Mucosa of descending colon (tissue), 3 donors: ENCODE measurements at places on chromosomes 3 and 15.

GRCh38 chr15:49530092-49530491 lies 90.5 kb downstream of the FAM227B start:
- no peak for DNase-seq

DNA sequence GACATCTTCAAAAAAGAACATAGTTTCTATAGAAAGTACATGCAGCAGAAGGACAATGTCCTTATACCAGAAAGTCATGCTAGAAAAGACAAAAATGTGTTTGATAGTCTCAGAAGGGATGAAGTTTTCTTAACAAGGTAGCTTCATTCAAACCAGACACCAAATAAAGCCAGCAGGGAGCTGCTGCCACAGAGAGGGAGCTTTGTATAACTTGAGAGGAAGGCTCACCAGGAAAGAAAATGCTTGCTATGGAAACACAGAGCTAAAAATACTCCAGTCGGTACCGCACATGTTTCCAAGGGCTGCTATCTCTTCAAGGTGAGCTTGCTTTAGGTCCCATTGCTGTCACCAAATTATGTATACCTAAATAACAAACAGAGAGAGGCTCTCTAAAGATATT lies 1074.8 kb upstream of the ALCAM start:
- DNase-seq: no peak

DNA sequence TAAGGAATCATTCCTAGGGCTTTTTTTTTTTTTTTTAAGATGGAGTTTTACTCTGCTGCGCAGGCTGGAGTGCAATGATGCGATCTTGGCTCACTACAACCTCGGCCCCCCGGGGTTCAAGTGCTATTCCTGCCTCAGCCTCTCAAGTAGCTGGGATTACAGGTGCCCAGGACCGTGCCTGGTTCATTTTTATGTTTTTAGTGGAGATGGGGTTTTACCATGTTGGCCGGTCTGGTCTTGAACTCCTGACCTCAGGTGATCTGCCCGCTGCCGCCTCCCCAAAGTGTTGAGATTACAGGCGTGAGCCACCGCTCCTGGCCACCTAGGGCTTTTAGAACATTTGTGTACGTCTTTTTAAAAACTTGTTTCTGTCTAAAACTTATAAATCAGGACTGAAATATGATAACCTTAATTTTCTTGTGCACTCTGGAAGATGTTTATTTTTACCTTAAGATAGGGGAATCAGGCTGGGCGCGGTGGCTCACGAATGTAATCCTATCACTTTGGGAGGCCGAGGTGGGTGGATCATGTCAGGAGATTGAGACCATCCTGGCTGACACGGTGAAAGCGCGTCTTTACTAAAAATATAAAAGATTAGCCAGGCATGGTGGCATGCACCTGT lies 21.8 kb downstream of the PIAS1 start:
- no peak for DNase-seq

DNA sequence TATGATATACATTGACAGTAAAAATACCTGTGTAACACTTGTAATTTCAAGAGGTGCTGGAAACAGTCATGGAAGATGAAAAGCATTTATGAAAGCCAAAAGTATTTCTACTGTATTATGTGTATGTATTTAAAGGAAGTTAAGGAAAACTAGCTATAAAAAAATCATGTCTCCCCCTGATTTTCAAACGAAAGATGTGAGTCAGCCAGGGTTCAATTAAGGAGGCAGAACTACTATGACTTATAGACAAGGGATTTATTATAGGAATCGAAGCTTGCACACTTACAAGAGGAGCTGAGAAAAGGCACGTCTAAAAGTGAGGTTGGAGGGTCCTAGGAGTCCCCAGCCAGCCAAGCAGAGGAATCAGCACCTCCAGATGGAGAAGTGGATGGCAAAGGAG lies 119.4 kb downstream of the SUCLG2 start:
- DNase-seq: no peak

GRCh38 chr3:132535575-132536441 lies 61.3 kb upstream of the ACKR4 start:
- no peak for DNase-seq

- no peak for DNase-seq
Measured at GRCh38 chr3:184907681-184908649, 96.0 kb downstream of the VPS8 start.

GRCh38 chr3:6825524-6825923 lies 35.4 kb upstream of the GRM7 start:
- DNase-seq: no peak

DNA sequence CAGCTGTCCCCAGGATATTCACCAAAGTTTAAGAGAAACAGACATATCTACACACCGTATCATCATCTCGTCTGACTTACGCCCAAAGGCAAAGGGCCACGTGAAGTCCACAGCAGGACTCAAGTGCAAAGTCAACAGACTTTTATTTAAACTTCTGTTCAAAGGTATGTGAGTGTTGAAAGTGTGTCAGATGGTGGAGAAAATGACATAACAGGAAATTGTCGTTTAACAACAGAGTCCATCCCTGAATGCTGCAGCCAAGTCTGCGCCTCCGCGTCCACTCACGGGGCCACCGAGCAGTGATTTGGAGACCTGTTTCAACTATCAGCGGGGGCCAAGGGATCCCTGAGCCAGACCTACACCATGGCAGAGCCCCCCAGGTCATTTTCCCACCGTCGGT lies 165.6 kb downstream of the XXYLT1 start:
- DNase-seq: peak; percentile 48

GRCh38 chr3:170448584-170448983 lies 29.9 kb downstream of the CLDN11 start:
- DNase-seq: no peak

DNA sequence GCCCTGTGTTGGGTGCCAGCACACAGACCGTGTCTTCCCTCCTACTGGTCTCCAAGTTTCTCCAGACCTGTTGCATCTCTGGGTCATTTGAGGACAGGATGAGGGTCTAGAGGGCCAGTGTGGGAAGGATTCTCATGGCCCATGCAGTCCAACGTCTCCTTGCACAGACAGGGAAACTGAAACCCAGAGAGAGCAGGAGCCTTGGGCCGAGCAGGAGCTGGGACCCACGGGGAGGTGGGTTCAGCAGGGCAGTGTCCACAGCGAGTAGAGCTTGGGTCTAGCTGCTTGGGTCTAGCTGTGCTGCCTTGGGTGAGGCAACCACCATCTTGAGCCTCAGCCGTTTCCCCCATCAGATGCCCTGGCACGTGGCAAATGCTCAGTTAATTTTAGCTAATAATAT lies 32.3 kb downstream of the HDAC11 start:
- no peak for DNase-seq

DNA sequence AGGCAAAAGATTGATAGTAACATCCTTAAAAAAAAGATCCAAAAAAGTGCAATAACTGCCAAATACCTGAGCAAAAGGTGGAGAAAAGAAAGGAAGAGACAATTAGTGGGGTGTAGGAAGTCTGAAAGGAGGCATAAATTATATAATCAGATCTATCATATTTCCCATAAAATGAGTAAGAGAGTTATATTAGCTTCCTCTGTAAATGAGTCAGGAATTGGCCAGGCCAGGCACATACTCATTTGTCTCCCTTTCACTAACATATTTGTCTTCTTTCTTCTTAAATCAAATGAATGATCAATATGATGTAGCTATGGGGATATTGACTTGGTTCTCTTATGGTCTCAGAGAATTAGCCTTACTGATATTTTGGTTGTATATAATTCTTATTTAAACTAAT lies 292.3 kb upstream of the CADM2 start:
- no peak for DNase-seq

- DNase-seq: no peak
Measured at GRCh38 chr3:112297714-112298113, 3.7 kb upstream of the SLC9C1 start.

- DNase-seq: no peak
Measured at GRCh38 chr3:129747136-129747535, 140.7 kb upstream of the PLXND1 start.

DNA sequence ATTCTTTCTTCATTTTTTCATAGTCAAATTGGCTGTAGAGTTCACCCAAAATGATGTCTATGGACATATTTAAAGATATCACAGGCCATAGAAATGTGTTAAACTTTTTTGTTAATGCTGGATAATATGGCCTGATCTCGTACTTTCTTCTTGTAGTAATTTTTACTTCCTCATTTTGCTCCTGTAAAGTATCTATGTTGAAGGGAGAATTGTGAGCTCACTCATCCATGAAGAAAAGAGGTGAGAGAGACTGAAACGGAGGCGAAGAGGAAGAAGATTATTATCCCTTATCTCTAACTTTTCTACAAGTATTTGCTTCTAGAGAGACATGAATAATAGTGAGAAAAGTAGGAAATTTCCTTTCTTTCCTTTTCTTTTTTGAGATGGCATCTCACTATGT lies 613.8 kb upstream of the TBL1XR1 start:
- no peak for DNase-seq

- DNase-seq: no peak
Measured at GRCh38 chr3:50447290-50447840, 56.1 kb downstream of the CACNA2D2 start.

DNA sequence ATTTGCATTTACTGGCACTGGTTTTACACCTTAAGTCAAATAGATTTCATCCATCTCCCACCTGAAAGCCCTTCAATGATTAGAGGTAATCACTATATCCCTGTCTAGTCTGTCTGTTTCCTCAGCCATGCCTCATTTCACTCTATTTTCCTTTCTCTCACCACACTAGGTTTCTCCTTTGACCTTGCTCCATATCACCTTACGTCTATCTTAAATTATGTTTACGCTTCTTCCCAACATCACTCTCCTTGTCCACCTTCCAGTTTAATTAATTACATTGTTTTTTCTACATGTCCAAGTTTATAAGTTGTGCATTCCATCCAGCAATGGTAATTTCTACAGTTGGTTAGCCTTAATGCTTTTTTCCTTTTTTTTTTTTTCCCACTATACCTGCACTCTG lies 396.7 kb upstream of the PDZRN3 start:
- DNase-seq: no peak

GRCh38 chr3:124467980-124468902 lies 262.0 kb upstream of the UMPS start:
- peak; percentile 55 for DNase-seq

- DNase-seq: no peak
Measured at GRCh38 chr3:38374221-38374620, 27.6 kb downstream of the XYLB start.

GRCh38 chr3:180383332-180384020 lies 218.5 kb upstream of the TTC14 start:
- no peak for DNase-seq

DNA sequence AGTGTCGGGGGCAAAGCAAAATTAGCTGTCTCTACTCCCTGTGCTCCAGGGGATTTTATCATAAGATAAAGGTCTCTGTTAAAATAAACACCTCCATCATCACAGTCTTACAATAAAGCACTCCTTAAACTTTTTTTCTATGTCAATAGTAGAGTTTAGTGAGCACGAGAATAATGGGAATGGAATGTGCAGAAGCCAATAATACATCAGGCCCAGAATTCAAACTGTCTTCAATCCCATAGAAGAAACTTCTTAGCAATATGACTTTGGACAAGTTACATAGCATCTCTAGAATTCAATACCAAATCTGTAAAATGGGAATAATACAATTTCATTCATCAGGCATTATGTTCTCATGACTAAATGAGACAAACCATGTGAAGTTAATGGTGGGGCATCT lies 49.0 kb upstream of the EPHA3 start:
- DNase-seq: no peak

DNA sequence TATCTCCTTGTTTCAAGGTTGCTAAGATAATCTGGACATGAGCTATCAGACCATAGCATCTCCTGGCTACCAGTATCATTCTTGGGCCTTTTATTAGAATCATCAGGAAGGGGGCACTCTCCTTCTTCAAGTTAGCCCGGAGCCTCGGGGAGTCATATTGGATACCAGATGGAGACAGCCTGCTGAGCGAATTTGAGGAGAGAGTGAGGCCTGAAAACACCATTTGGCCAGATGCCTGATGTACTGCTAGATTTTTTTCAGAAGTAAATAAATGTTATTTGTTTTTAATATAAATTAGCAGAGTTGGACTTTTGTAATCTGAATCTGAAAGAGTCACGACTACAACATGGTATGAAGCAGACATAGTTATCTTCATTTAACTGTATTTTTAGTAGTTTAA lies 848.6 kb downstream of the IGSF11 start:
- DNase-seq: no peak

DNA sequence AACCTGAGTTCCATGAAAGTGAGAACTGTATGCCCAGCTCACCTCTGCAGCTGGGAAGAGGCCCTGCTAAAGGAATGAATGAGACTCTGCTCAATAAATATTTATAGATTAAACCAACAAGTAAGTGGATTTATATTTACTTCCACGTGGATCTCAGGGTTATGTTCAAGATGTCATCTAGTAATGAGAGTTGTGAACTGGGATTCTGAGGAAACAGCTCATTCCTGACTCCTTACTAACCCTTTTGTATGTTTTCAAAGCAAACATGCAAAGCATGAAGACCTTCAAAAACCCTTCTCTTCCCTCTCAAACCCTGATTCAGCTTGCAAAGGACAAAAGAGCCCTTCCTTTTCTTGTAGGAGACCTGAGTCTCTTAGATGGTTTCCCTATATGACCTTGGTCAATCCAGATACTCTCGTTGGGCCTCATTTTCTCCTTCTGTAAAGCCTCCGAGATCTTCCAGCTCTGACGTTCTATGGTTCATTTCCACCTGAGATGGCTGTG lies 53.4 kb downstream of the LSM3 start:
- no peak for DNase-seq

DNA sequence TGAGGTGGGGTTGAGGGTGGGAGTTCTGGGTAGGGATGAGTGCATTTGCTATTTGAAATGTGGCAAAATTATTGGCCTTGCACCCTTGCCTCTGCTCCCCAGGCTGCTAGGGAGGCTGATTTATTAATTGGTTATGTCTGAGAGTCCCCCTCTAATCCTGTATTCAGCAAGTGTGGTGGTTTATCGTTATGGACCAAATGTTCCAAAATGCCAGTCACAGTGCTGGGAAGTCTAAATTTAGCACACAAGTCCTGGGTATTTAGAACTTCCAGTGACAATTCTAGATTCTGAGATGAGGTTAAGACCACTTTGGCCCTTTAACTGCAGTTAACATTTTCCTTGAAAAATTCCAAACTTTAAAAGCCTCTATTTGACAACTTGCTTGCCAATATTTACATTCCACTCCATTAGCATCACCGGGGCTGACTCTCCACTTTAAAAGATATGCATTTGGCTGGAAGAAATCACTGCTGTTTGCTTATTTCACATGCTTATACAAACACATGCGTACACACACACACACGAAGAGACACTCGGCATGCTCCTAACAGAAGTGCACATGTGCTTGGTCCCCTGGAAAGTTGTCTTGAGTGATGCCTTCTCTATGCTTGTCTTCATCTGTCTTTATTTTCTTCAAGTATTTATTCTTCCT lies 247.7 kb downstream of the IL20RB start:
- no peak for DNase-seq

- no peak for DNase-seq
Measured at GRCh38 chr15:73928241-73928579, 1.9 kb downstream of the LOXL1 start.

DNA sequence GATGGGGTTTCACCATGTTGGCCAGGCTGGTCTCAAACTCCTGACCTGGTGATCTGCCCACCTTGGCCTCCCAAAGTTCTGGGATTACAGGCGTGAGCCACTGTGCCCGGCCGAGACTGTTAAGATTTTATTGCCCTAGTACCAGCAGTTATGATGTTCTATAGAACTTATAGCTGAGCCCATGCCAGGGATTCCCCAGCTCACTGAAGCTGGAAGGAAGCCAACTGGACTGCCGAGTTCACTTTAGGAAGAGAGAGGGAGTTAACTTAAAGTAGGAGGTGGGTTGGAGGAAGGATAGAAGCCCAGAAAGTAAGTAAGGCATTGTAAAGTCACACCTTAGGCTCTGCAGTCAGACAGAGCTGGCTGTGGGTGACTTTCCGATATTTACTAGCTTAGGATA lies 101.1 kb upstream of the BOC start:
- DNase-seq: peak; percentile 39
